Spleen (tissue), 13 donors: ENCODE measurements at places on chromosomes 7 and 10. TPM values are rescaled to one million over a fixed set of nuclear protein-coding genes. Genes with fewer than 3 reads are reported as not detected.

GRCh38 chr7:131292141-131292905, 35.4 kb upstream of the MKLN1 start:
- no peak overlapping the region for H3K27ac ChIP-seq
- no peaks in the 10 kb centered on the region for H3K4me1 ChIP-seq
- DNase-seq, result no peak
- no peaks in the 10 kb centered on the region for H3K27me3 ChIP-seq
- H3K4me3 ChIP-seq, result no peak overlapping the region

DNA sequence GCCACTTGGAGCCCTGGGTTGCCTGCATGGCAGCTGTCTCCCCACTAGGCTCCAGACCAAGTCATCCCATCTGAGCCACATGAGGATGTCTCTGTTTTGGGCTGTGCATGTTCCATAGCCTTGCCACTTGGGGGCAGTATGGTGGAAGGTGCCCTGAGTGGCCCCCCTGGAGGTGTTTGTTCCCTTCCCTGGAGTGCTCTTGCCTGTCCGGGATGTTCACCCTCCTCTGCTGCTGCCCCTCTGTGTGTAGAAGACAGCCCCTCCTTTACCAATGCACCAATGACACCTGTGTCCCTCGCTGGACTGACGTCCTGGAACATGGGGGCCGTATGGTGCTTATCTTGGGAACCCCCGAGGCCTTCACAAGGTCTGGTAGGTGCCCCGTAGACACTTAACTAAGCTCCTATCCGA, 100.2 kb downstream of the ACTR3B start:
- H3K4me1 ChIP-seq, result no peaks in the 10 kb centered on the region
- DNase-seq, result no peak
- no peak overlapping the region for H3K27ac ChIP-seq
- no peaks in the 10 kb centered on the region for H3K27me3 ChIP-seq

The EIF5AL1 gene
- total RNA-seq, result 0.17 TPM

The SUPV3L1 gene
- total RNA-seq, result 30.9 TPM

The POM121 gene
- total RNA-seq, result 43.9 TPM
